ENCODE measurements at places on chromosomes 6 and 20.

- no peak for DNase-seq
Measured at GRCh38 chr20:47041396-47041899, 146.8 kb downstream of the EYA2 start.

- no peak for DNase-seq
Measured at GRCh38 chr20:3828798-3829197, 8.5 kb downstream of the AP5S1 start.

- no peak for DNase-seq
Measured at GRCh38 chr20:582204-582603, 27.9 kb downstream of the TCF15 start.

DNA sequence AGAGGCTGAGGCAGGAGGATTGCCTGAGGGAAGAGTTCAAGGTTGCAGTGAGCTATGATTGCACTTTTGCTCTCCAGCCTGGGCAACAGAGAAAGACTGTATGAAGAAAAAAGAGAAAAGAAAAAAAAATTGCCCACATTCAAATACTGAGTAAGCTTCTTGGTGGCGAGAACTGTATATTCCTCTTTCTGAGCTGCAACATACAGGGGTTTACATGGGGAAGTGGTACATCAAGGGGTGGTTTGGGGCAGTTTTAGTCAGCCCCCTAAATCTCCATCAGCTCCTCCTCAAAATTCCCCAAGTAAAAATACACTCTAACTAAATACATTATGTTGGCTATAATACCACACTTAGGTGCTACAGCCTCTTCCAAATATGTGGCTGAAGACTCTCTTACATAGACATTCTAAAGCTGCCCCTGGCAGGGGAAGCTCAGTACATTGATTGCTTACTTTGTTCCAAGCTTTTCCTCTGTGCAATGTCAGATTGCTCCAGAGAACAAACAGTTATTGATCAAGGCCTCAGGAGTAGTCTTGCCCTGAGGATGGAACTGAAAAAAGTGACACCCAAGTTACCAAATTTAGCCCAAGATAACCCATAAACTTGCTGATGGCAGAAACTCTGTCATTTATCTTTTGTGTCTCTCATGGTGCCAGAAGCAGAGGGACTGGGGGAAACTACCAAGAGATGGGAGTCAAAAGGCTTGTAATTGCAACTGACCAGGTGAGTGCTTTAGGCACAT lies 107.4 kb upstream of the RIPOR2 start:
- DNase-seq = no peak

- no peak for DNase-seq
Measured at GRCh38 chr20:829551-829950, 4.0 kb upstream of the FAM110A start.

GRCh38 chr6:111745186-111745585 lies 128.1 kb downstream of the FYN start:
- no peak for DNase-seq

DNA sequence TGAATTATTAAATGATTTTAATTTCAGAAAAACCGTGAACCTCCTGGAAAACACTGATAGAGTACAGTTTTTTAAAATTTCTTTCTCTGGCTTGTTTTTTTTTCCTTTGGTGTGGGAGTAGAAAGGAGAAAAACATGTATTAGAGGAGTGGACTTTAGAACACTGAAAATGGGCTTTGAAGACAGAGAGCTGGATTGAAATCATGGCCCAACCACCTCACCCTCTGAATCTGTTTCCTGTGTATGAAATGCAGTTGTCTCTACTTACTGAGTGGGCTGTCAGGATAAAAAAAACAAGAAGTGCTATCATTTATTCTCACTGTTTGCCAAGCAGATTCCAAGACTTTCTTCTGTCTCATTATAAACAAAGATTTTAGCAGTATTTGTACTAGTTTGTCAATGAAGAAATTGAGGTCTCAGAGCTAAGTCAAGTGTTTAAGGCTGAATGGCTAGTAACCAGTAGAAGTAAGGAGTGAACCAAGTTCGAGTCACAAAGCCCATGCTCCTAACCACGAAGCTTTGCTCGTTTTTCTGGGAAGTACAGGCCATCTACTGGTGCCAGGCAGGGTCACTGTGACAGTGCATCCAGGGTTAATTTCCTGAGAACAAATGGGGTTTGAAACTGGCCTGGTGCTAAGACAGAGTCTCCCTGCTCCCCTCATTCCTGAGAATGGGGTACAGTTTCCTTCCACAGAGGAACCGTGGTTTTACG lies 256.4 kb downstream of the TMEM242 start:
- DNase-seq = no peak

DNA sequence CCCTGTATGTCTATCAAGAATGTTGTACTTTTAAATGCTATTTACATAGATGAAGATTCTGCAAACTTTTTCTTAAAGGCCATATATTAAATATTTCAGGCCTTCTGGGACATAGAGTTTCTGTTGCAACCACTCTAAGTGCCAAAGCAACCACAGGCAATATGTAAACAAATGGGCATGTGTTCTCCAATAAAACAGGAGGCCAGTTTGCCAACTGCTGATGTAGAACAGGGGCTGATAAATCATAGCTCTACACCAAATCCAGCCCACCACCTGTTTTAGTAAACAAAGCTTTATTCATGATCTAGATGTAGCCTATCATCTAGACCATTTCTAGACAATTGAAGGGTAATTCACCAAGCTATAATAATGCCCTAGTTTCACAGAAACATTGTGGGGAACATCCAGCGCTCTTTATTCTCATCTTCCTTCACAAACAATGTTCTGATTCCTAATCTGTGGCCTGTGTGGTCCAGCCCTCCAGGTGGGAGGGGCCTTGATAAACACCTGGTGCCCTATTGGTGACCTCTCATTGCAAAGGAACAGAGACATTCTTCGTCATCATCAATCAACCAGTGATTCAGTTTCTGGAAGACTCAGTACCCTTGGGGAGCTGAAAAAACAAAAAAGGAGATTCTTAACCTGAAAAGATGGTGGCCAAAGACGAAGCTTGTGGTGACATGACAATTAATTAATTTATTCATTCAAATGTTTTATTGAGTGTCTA lies 80.2 kb downstream of the PREP start:
- DNase-seq = no peak

DNA sequence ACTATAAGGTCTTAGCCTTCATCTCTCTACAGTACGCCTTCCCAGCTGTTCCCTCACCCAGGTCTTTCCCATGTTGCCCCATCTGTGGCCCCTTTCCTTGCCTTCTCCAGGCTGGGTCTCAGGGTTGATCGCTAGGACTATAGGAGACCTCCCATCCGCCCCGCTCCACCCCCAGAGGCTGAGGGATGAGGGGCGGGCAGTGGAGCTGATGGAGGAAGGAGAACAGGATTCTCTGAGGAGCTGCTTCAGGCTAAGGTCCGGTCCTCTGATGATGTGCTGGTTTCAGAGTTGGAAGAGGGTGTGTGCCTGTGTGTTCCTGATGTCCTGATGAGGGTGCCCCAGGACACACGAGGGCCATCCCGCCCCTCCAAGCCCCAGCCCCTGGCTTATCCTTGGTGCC lies 154.8 kb upstream of the QKI start:
- no peak for DNase-seq

- DNase-seq = no peak
Measured at GRCh38 chr6:63492476-63492875, 79.8 kb upstream of the LOC128125822 start.

- DNase-seq = no peak
Measured at GRCh38 chr6:82877213-82878195, 188.1 kb downstream of the UBE3D start.

- DNase-seq = no peak
Measured at GRCh38 chr20:10853731-10854130, 179.9 kb upstream of the JAG1 start.

- no peak for DNase-seq
Measured at GRCh38 chr6:35469751-35470662, 1.8 kb downstream of the RPL10A start.

DNA sequence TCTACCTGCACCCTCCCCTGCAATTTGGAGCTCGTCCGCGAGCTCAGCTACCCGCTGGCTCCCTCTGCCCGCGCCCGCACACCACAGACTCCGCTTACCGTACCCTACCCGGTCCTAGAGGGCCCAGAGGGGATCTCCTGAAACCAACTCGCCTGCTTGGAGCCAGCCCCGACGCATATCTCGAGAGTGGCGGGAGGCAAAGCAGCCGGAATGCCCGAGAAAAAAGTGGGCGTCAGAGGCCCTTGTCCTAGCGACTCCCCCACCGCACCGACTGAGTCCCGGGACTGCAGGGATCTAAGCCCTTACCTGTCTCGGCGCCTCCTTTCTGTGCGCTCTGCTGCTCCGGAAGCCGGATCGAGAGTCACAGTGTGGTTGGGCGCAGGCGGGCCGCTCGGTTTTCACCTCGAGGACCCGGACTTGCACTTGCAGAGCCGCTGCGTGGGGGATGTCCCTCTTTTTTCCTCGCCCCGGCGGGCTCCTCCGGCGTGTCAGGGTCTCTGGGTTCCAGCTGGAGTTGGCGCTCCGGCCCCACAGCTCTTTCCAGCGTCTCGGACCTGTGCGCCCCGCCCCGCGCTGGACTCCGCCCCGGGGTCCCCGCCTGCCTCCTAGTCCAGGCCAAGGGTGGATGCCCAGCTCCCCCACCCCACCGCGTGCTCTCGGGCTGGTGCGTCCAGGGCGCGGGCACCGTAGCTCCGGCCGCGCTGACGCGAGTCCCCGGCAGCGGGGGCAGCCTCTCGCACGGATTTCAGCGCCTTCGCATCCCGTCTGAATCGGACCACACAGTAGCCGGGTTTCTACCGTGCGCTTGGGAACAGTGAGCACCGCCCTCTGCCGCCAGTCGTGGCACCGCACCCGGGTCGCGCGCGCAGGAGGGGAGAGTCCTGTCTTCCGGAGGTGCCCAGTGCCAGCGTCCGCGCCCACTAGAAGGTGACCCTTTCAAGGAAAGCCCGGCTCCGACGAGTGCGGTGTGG lies at the start of gene PROKR2:
TSS of gene PROKR2 (minus strand) at position 767 of the 971 bp plus-strand sequence. CDS start 2,585 bp downstream, outside the sequence.
- no peak for DNase-seq

- no peak for DNase-seq
Measured at GRCh38 chr6:14875481-14876063, 370.3 kb upstream of the JARID2 start.

GRCh38 chr20:3161316-3162079 lies 1.8 kb upstream of the FASTKD5 start:
- no peak for DNase-seq

DNA sequence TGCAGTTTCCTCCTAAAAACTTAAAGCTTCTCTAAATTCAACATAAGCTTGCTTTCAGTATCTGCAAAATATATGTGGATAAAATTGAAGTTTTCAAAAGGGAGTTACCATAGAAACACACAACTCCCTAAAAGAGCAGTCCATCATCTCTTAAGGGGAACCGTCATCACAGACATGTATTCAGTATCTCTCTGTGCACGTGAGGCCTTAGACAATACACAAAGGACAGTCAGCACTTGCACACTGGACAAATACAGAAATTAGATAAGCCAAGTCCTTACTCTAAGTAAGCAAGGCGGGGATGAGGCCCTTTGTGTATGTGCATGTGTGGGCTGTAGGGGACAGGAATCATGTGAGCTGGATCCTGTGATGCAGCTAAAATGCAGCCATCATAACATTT lies 136.6 kb downstream of the BACH2 start:
- DNase-seq = no peak

GRCh38 chr6:36431197-36431596 lies 11.5 kb downstream of the PXT1 start:
- DNase-seq = no peak

DNA sequence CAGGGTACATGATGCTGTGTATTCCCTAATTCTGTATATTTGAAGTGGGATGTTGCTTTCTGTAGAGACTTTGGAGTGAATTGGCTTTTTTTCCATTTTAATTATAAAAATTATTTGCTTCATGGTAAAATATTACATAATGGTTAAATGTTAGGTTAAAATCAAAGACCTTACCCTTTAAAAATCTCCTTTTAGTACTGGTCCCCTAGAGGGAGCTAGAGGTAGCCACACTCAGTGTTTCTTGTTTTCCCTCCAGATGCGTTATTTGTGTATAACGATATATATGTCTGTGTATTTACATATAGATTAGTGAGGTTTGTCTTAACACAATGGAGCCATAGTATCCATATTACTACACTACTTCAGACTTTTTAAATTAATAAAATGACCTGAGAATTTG lies 146.7 kb downstream of the PLCB4 start:
- no peak for DNase-seq

DNA sequence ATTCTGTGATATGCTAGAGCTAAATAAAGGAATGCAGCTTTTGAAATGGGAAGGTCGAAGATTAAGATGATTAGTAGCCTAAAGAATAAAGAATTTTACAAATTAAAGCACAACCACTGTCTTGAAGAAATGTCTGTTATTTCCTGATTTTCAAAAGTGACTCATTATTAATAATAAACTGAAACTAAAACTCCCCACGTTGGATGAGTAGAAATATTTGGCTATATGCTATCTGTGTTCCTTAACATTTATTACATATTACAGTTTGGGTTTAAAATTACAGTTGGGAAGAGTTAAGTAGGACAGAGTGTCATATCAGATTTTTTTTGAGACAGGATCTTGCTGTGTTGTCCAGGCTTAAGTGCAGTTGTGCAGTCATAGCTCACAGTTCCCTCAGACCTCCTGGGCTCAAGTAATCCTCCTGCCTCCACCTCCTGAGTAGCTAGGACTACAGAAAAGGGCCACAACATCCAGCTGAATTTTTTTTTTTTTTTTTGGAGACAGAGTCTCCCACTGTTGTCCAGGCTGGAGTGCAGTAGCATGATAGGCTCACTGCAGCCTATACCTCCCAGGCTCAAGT lies 47.1 kb downstream of the AKIRIN2 start:
- no peak for DNase-seq

- DNase-seq = peak; percentile 45
Measured at GRCh38 chr6:111871207-111871606, 2.0 kb downstream of the FYN start.

- peak; percentile 19 for DNase-seq
Measured at GRCh38 chr6:125310994-125311649, 9.4 kb upstream of the HDDC2 start.

DNA sequence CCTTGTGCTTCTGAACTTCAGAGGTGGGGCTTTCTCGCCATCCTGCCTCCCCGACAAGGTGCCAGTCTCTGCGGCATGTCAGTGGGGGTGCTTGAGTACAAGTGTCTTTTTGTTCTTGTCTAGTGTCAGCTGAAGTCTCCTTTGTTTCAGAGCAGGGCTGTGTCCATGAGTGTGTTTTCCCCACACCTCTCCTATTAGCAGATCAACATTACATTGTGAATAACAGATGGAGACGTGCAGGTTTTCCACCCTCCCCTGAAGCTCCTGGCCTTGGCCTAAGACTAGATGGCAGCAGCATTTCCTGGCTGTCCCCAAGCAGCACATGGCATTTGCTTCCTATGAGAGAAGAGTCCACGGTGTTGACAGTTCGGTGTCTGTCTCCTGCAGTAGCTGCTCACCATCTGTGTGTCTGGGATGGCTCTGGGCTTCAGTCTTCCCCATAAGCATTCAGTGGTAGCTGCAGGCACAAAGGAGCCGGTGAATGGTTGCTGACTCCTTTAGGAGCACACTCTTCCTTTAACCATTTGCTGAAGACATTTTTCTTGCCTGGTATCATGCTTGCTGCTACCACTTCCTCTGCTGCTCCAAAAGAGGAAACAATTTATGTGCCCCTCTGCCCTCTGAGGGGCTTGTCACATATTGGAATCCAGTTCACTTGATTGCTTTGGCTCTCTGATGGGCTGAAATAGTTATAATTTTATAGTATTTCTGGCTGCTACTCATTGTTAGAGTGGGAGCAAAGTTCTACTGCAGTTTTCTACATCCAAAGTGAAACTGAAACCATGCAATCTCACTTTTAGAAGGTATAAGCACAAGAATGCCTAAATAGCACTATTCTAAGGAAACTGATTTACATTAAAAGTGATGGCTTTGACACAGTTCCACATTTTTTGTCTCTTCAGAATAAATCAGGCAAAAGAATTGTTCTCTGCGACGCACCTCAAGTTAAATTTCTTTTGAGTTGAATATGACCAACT lies 913.0 kb downstream of the C6orf118 start:
- DNase-seq = no peak

All from activated CD4-positive, alpha-beta T cell treated with anti-CD3 and anti-CD28 coated beads for 4 hours (primary cell).